ENCODE measurements at places on chromosomes 5 and 9. TPM values are rescaled to one million over a fixed set of nuclear protein-coding genes. Genes with fewer than 3 reads are reported as not detected.

DNA sequence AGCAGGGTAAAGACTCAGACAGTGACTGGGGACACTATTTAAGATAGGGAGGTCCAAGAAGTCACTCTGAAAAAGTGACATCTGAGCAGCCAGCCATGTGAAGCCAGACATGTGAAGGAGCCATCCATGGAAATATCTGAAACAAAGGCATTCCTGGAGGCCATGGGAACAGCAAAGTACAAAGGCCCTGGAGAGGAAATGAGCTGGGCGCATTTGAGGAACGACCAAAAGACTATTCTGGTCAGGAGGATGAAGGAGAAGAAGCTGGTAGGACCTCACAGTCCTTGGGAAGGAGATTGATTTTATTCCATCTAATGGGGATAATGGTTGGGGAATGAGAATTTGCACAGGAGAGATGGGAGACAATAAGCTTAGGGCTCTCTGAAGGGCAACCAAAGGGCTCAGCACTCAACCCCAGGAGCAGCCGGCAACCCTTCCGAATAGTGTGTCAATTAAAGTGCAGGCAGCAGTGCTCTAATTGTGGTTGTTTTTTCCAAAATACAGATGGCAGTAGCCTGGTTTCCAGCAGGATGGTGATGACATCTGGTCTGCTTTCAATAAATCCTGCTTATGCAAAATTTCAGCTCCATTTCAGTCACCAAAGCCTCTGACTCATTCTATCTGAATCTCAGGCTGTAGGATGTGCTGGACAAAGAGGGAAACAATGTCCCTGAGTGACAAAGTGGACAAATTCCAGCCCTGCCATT, 26.7 kb downstream of the FOXI1 start:
- no peaks in the 10 kb centered on the region for H3K36me3 ChIP-seq
- H3K27me3 ChIP-seq: no peaks in the 10 kb centered on the region
- H3K4me3 ChIP-seq: no peak overlapping the region
- DNase-seq: no peak
- H3K27ac ChIP-seq: no peak overlapping the region

DNA sequence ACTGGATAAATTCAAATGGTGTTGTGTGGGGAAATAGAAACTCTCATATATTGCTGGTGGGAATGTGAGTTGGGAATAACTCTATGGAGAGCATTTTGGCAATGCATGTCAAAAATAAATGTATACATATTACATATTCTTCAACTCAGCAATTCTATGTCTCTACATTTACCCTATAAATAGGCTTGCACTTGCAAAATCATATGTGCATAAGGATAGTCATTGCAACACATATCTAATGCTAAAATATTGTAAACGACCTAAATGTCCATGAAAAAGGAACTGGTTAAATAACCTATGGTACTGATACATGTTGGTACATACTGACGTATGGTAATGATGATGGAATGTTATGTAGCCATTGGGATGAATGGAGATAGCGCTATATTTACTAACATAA, 94.5 kb upstream of the CHD1 start:
- DNase-seq: no peak
- H3K27me3 ChIP-seq: no peaks in the 10 kb centered on the region
- H3K27ac ChIP-seq: no peak overlapping the region

DNA sequence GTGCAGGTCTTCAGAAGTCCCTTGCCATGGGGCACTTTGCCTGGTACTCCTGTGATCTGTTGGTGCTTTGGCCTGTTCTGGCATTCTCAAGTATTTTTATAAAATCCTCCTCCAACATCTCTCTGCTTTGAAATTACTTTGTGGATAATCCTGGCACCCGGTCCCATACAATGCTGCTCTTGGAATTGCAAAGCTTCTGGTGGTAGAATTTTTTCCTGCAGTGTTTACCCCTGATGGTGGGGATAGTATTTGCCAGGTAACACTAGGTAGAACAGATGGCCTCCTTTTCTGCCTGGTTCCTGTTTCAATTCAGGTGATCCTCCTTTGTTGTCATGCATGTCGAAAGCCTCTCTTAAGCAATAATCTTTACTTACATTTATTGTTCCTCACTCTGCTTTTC, 109.8 kb upstream of the ATP10B start:
- H3K27ac ChIP-seq: no peak overlapping the region
- no peaks in the 10 kb centered on the region for H3K4me1 ChIP-seq
- H3K27me3 ChIP-seq: no peaks in the 10 kb centered on the region
- no peaks in the 10 kb centered on the region for H3K36me3 ChIP-seq
- DNase-seq: no peak

SLCO6A1 gene
- 0.69 TPM for total RNA-seq

- no peaks in the 10 kb centered on the region for H3K36me3 ChIP-seq
- no peak overlapping the region for H3K4me3 ChIP-seq
- no peaks in the 10 kb centered on the region for H3K27me3 ChIP-seq
- DNase-seq: no peak
- H3K27ac ChIP-seq: no peak overlapping the region
These were observed 10.7 kb upstream of the LURAP1L start for GRCh38 chr9:12764150-12764549.

PAEP gene
- total RNA-seq: not detected

DNA sequence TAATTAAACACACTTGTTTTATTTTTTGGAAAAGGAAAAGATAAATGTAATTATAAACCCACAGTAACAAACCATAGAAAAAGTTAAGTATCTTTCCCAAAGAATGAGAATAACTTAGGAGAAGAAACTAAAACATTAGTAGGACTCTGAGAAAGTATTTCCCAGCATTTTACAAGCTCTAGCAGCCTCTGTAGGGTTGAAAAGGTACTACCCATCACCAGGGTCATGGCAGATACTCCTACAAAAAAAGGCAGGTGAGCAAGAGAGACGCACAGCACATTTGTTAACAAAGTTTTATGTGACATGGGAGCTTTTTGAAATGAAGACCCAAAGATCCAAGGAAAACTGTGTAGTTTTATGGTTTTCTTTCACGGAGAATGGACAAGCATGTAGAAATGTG, 77.7 kb upstream of the FAM169A start:
- no peaks in the 10 kb centered on the region for H3K27me3 ChIP-seq
- no peaks in the 10 kb centered on the region for H3K36me3 ChIP-seq
- no peak overlapping the region for H3K27ac ChIP-seq
- H3K4me1 ChIP-seq: no peaks in the 10 kb centered on the region

IFNA13 gene
- total RNA-seq: not detected

BARHL1 gene
- not detected for total RNA-seq

DNA sequence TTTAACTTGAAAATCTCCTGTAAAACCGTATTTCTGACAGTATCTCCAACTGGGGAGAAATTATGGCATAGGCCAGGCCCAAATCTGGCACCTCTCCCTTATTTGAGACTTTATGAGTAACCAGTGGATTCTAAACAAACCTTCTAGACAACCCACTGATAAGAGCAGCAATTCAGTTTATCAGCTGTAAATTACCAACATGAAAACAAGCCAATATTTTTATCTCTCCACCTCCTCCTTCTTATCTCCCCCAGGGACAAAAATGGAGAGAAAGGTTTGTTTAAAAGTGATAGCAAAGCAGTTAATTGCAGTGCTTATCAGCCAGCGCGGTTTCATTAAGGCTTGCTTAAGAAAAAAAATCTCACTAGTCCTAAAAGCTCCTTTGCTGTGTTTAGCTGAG, 53.8 kb downstream of the KCNV2 start:
- no peak for DNase-seq
- no peaks in the 10 kb centered on the region for H3K4me1 ChIP-seq
- H3K27me3 ChIP-seq: no peaks in the 10 kb centered on the region
- H3K27ac ChIP-seq: no peak overlapping the region
- no peak overlapping the region for H3K4me3 ChIP-seq
- peaks cover 6% of the 10 kb centered on the region for H3K36me3 ChIP-seq

DNA sequence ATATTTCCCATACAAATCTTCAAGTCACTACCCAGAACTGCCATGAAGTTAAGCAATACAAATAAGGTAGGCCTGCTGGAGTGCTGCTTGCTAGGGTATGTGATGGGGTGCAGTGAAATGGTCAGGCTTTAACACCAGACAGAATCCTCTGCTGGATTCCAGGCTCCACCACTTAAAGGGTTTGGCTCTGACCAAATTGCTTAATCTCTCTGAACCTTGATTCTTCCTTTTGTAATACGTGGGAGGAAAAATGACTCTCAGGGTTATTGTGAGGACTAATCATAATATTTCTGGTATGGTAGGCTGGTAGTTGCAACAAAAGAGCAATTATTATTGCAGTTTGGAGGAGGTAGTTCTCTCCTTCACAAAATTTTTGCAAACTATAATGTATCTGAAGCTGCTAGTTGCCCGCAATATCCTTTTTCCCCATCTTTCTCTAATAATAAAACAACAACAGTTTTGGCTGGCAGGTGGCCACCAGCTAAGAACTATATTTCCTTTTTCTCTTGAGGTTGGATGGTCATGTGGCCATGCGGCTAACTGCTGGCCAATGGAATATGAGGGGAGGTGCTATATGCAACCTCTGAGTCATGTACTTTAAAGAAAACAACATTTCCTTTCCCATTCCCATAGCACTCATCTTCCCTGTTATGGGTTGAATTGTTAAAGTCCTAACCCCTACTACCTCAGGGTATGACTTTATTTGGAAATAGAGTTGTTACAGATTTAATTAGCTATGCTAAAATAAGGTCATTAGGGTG, 44.1 kb downstream of the CCL28 start:
- no peaks in the 10 kb centered on the region for H3K4me1 ChIP-seq
- no peak overlapping the region for H3K4me3 ChIP-seq
- no peak overlapping the region for H3K27ac ChIP-seq

DNA sequence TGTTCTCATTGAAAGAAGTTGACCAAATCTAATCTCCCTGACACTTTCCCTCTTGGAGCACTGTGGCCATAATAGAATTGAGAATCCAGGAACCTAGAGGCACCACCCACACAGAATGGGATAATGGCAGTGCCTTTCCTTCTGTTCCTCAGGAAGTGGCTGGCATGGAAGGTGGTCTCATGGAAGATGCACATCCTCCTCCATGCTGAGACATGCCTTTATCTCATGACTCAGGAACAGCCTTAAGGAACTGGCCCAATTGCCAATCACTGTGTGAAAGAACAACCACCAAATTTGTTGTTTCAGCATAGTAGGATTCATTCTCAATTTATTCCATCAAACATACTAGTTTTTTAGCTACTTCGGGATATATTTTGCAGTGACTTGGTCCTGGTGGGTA, 137.5 kb upstream of the RASGRF2 start:
- no peaks in the 10 kb centered on the region for H3K4me1 ChIP-seq
- no peaks in the 10 kb centered on the region for H3K27me3 ChIP-seq
- H3K27ac ChIP-seq: no peak overlapping the region
- no peak for DNase-seq
- no peaks in the 10 kb centered on the region for H3K36me3 ChIP-seq

PCDHGC3 gene
- 1.2 TPM for total RNA-seq

GPR151 gene
- total RNA-seq: not detected

- H3K27me3 ChIP-seq: no peaks in the 10 kb centered on the region
- no peaks in the 10 kb centered on the region for H3K4me1 ChIP-seq
- no peaks in the 10 kb centered on the region for H3K36me3 ChIP-seq
- H3K4me3 ChIP-seq: no peak overlapping the region
- no peak overlapping the region for H3K27ac ChIP-seq
- no peak for DNase-seq
These were observed 31.2 kb upstream of the DTWD2 start for GRCh38 chr5:119019501-119019900.

DNA sequence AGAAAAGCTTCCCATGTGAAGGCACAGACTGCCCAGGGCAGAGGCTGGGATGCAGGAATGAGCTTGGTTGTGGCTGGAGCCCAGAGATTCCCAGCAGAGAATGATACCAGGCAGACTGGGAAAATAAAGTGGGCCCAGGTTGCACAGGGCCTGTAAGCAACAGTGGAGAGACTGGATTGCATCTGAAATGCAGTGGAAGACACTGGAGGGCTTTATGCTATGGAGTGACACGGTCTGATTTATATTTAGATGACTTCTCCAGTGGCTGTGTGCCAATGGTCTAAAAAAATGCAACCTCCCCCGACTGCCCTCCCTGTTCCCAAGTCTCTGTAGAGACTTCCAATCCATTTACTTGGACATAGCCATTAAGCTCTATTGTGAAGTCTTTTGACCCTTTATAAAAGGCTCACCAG, 951.1 kb upstream of the DMAC1 start:
- H3K27ac ChIP-seq: no peak overlapping the region
- DNase-seq: no peak
- no peaks in the 10 kb centered on the region for H3K27me3 ChIP-seq

CD180 gene
- not detected for total RNA-seq

IFNK gene
- total RNA-seq: not detected

DNA sequence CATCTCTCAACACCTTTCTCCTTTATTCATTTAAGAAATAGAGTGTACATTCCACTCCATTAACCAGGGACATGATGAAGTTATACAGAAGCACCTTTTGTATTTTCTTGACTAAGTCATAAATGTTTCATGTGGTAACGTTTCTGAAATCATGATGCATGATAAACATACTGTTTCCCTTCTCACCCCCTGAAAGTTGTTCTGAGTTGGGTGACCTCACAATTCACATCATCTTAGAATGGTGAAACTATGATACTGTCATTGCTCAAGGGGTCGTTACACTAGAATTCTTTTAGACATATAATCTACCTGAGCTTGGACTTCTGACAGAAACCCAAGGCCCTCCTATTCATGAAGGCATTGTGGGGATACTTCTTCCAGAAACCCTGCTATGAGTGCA, 37.8 kb upstream of the MIER3 start:
- H3K4me3 ChIP-seq: no peak overlapping the region
- H3K27ac ChIP-seq: no peak overlapping the region
- H3K36me3 ChIP-seq: no peaks in the 10 kb centered on the region
- DNase-seq: no peak
- H3K4me1 ChIP-seq: no peaks in the 10 kb centered on the region

DNA sequence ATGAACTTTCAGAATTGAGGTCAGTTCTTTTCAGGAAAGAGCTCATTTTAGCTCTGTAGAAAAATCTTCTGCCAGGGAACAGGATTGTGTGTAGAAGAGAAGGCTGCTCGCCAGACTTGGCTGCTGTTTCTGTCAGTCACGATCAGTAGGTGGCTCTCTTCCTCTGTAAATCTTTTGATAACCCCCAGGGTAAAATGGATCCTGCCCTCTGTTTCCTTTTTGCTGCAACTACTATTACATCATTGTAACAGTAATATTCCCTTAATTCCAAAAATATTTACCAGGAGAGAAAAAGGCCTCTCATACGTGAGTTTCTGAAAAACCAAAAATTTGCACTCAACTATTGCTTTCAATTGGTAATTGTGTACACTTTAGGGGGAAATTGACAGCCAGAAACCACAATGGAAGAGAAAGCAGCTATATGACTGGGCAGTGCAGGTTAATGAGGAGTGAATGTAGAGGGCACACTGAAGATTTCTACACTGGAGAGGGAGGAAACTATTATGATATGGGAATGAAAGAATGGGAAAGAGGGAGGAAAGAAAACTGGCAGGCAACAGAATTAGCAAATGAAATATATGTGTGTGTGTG, 12.3 kb downstream of the IFNA21 start:
- no peaks in the 10 kb centered on the region for H3K27me3 ChIP-seq
- 0 out of 2 replicates have a peak overlapping the region, but pooled peaks have one; percentile 8 for H3K4me3 ChIP-seq
- H3K4me1 ChIP-seq: peaks cover 8% of the 10 kb centered on the region

- DNase-seq: no peak
- peaks cover 35% of the 10 kb centered on the region for H3K4me1 ChIP-seq
- no peaks in the 10 kb centered on the region for H3K36me3 ChIP-seq
- no peak overlapping the region for H3K27ac ChIP-seq
- H3K27me3 ChIP-seq: no peaks in the 10 kb centered on the region
These were observed 88.5 kb upstream of the NR5A1 start for GRCh38 chr9:124595743-124596142.
